CD4-positive, alpha-beta memory T cell (primary cell): ENCODE measurements at places on chromosomes 11 and 22. TPM values are rescaled to one million over a fixed set of nuclear protein-coding genes. Genes with fewer than 3 reads are reported as not detected.

The RIMBP3B gene
- 4.0 TPM for total RNA-seq

The SYCE3 gene
- total RNA-seq, result not detected

GRCh38 chr11:65420979-65421793 is 1.4 kb upstream of the NEAT1 start:
- DNase-seq, result peak; percentile 91

The CRACR2B gene
- 0.55 TPM for total RNA-seq

DNA sequence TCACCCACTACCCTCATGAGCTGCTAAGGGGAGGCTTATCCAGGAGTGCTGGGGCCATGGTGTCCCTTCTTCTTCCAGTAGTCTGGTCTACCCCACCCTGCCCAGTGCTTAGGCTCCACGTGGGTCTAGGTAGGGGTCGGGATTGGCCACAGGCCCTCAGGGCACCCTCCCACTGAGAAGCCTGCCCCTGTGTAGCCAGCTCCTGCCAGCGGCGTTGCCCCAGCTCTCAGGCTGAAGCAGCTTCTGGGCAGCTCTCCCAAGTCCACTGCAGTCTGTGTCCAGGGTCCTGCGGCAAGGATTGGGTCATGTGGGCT is 24.0 kb upstream of the RIC3 start:
- no peak for DNase-seq

GRCh38 chr11:17298302-17298701 is 21.8 kb downstream of the NUCB2 start:
- no peak for DNase-seq

DNA sequence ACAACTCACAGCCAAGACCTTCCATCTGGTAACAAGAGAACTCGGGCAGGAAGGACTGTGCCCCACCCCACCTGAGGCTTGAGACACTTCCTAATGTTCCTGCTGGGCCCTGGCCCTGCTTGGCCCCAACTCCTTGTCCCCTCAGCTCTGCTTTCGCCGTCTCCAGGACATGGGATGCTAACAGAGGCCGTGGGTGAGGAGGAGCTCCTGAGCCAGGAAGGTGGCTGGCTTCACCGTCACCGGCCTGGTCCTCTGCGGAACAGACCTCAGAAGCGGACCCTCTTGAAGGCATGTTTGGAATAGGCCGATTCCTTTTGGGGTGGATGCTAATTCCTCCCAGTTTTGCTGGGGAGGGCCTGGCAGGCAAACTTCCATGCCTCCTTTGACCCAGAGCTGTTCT is 154.3 kb downstream of the CACNA1I start:
- DNase-seq, result no peak

DNA sequence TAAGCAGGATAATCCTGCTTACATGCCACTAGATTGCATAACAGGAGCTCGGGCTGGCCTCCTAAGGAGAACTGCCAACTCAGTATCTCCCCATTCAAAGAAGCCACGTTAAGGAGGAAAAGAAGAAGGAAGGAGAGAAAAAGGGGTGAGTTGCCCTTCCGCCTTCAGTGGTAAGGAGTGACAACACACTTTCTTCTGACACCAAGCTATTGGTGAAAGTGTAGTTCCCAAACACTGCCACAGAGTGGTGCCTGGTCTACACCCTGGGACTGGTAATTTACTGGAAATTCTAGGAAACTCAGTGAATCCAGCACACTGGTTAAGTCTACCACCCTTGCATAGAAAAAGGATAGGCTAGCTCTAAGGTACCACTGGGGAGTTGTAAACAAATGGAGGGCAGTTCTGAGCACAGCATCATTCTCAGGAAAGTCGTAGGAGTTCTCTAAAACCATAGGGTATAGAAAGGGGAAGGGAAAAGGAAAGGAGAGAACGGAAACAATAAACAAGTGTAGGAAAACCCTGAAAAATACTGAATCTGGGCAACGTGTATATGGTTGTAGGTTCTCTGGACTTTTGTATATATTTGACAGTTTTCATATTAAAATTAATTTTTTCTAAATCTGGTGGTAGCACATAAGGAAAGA is 58.2 kb downstream of the RRAS2 start:
- DNase-seq, result no peak

- DNase-seq, result no peak
Observed at GRCh38 chr22:37448516-37449127, 21.3 kb upstream of the ELFN2 start.

- DNase-seq, result no peak
Observed at GRCh38 chr11:123439616-123440015, 9.5 kb downstream of the GRAMD1B start.

GRCh38 chr11:74620531-74620930 is 28.1 kb downstream of the POLD3 start:
- DNase-seq, result no peak

The MMP27 gene
- not detected for total RNA-seq

DNA sequence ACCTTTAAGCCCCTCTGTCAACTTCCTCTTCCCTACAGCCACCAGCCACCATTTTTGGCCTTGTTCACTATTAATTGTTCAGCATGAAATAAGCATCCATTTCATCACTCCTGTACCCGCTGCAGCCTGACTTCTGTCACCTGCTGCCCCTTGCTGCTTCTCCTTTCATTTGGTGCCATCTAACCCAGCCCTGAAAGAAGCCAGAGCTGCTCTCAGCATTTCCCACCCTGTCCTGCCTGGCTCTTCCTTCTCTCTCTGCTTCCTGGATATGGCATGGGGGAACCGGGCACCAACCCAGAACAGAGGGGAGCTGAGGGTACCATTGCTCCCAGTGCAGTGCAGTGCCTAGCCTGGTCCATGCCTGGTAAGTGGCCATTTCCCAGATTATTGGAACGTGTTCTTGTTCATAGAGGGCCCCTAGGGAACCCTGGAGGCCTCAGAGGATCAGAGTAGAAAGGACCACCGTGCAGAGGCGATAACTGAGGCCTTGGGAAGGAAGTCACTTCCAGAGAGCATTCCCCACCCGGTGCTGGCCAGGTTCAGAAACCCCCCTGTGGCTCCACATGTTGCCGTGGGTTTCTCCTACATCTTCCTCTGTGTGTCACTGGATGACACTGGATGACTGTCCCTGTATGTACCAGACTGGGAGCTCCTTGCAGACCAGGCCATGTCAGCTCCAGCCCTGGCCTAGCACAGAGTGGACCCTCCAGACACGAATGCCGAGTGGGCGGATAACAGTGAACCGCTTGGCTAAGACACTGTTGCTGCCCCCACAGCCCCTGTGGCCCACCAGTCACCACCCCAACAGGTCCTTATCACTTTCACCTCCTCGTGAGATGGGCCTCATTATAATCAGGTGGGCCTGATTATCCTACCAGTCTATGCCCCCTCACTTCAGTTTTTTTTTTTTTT is 4.7 kb downstream of the YDJC start:
- DNase-seq, result no peak

The INS gene
- total RNA-seq, result not detected

DNA sequence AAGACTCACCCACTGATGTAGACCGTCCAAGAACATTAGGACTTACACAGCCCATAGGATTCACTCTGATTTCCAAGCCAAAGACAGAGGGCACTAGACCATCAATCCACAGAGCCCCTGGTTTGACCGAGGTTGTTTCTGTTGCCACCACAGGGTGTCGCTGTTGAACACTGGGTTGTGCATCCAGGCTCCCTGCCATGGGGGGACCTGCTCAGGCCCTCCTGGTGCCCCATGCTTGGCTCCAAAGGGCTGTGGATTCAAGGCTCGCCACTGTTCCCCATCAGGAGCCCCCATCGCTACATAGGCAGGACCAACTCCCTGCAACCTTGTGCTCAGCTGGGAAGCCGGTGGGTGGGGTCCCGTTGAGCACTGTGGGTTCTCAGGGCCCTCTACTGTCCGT is 128.0 kb upstream of the ANO1 start:
- DNase-seq, result no peak

DNA sequence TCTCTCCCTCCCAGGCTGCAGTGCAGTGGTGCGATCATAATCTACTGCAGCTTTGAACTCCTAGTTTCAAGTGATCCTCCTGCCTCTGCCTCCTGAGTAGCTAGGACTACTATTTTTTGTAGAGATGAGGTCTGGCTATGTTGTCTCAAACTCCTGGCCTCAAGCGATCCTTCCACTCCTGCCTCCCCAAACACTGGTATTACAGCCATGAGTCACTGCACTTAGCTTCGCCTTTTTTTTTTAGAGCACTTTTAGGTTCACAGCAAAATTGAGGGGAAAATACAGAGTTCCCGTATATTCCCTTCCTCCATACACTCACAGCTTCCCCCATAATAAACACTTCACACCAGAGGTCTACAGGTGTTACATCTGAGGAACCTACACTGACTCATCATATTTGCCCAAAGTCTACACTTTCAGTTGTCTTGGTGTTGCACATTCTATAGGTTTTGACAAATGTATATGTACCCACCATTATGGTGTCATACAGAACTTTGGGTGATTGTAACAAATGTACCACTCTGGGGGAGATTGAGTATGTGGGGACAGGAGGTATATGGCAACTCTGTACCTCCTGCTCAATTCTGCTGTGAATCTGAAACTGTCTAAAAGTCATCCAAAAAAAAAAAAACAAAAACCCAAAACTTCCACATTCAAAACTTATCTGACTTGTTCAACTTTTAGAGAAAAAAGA is 11.3 kb upstream of the SLC37A4 start:
- DNase-seq, result no peak

DNA sequence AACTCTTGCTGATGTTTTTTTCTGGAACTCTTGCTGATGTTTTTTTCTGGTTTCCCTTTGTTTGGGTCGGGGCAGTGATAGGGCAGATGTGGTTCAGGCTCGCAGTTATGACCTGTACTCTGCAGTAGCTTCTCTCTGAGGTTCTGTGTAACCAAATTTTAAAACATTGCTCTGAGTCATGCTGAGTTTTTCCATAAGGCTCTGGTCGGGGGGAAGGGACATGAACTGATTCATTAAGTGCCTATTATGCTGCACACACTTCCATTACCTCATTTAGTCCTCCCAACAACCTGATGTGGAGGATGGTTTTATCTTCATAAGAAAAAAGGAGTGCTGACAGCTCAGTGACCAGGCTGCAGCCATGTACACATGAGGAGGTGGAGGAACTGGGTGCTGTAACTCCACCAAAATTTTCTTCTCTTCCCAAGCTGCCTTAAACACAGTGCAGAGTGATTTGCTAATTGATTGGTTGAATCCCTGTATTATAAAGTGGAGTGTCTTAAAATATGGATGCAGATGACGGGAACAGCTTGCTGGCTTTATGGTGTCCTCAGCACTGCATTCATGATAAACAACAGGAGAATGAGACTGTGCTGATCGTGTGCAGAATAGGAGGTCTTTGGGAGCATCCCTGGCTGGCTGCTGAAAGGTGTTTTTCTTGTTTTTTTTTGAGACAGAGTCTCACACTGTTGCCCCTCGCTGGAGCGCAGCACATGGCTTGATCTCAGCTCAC is 19.1 kb downstream of the TNRC6B start:
- DNase-seq, result no peak

GRCh38 chr11:12494699-12495098 is 117.3 kb downstream of the PARVA start:
- DNase-seq, result no peak

DNA sequence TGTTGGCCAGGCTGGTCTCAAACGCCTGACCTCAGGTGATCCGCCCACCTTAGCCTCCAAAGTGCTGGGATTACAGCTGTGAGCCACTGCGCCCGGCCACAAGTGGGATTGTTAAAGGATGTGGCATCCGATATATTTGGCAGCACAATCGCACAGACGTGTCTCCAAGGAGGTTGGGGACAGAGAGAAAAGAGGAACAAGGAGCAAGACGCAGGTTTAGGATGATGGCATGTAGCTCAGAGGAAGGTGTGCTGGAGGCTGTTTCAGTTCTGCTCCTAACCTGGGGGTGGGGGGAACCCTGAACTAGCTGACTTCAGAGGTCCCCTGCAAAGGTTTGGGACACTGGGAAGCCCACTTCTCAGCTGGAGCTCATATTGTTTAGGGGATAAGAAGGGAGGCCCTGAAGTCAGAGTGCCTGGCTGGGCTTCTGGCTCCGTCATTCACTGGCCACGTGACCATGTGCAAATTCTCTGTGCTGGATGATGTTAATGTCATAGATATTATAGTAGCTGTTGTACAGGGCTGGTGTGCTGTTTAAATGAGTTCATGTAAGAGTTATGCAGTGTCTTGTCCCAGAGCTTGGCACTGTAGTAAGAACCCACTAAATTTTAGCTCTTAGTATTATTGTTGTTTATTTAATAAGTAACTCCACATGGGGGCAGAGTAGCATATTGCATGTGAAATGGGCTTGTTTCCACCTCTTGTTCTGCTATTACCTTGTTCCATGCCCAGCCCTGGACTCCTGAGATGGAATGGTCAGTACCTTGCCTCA is 129.7 kb downstream of the ST3GAL4 start:
- DNase-seq, result no peak

The OR2AG2 gene
- total RNA-seq, result not detected

- DNase-seq, result no peak
Observed at GRCh38 chr11:104905271-104905670, 7.0 kb upstream of the CASP12 start.

GRCh38 chr22:29343313-29343805 is 27.9 kb upstream of the RASL10A start:
- no peak for DNase-seq

DNA sequence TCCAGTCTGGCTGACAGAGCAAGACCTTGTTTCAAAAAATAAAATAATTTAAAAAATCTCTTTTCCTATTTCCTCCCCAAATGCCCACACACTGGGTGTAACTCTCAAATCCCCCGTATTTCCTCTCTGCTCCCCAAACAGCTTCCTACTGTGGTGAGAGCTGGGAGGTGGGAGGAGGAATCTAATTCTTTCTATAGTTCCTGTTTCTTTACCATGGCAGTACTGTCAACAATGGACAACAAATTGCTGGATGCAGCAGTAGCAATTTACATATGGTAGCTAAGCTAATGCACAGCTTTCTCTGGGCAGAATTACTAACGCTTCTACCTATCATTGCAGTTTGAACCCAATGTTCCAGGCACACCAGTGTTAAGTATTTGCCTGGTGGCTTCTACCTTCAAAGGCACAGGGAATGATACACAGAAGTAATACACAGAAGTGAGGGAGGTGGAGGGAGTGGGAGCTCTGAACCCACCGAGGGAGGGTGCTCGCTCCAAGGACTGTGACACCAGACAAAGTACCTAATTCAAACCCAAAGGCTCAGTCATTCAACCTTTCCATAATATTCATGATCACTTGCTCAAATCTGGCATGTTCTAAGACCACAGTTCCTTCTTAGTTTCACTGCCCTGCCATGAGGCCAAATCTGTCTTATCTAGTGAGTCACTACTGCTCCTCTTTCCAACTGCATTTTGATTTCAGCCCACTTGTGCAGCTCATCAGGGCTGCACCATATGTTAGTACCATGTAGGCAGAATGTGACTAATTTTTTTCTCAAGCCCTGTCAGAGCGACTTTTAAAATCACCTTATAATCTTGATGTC is 37.9 kb downstream of the CELF1 start:
- DNase-seq, result no peak

DNA sequence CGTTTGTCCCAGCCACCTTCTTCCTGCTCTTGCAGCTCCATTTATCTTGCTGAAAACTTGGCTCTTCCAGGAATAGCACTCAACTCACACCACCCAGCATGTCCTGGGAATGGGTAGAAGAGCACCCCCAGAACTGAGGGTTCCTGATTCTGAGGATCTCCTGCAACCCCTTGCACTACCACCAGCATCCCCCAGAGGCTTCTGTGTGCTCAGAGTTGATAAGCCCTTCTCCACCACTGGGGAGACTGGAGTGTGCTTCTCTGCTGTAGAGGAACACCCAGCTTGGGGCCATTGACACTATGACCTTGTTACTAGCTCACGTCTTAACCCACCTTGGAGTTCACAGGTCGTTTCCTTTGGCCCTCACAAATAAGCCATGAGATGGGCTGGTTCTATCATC is 121.0 kb downstream of the GRIK4 start:
- no peak for DNase-seq
